ENCODE measurements at places on chromosomes 12 and 14.

DNA sequence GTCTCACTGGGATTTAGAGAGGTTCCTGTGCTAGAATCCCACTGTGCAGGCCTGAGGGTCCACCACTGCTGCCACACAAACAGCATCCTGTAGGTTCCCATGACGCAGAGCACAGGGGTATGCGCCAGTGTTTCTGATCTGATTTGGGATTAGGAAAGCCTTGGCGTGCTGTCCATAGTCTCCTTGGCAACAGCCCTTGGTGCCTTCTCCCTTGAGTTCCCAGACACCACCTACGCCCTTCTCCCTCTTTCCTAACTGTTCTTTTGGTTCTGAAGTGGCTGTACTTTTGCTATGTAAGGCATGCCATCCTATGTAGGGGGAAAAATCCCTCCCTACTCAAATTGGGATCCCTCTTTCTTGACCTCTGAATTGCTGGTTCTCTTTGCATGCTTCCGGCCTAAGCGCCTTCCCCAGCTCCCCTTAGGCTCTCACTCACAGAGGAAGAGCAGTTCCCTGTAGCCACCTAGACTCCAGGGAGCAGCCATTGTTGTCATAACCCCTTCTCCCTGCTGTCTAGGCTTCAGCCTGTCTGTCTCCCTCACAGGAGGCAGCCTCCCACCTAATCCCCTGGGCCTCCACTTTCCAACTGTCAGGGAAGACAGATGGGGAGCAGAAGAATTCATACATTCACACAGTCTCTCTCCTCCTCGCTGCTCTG, 14.8 kb upstream of the RIC8B start:
- DNase-seq: no peak

DNA sequence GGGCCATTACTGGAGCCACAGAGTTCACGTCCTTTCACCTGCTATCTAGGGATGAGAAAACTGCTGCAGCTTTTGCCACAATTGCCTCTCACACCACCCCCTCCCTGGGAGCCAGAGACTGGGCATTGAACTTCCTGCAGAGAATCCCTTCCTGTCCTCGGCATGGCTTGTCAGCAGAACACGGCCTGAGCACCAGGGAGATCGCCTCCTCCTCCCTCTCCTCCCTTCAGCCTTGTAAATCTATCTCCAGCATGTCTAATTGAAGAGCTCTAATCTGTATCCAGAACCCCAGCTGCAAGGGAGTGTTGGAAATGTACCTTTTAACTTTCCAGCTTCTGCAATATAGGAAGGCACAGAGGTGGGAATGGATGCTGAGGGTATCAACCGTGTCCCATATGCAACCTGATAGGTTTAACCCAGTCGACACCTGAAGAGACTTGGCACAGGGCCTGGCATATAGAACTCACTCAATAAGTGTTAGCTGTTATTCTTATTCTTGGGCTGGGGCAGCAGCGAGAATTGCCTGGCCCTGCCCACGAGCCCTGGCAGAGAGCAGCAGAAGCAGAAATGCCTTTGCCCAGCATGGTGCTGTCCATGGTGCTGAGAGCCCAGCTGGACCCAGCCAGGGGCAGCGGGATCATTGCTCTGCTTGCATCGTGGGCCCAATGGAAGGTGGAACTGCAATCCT, 26.8 kb downstream of the TMEM63C start:
- peak; percentile 27 for DNase-seq

DNA sequence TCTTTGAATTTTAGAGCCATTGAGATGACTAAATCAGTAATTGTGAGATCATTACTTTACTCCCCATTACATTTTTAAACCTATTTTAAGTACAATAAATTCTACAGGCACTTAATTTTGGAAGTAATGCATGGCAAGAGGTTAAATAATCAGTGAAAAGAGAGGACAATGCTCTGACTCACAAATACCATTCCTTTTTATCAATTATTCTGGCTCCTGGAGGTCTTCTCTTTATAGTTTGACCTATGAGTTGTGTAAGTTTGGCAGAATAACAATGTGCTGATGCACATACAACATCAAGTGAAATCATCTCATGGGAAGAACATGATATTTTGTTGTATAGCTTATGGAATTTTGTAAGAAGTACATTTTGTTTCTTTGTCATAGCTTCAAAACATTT, 166.7 kb downstream of the TMTC3 start:
- DNase-seq: no peak

DNA sequence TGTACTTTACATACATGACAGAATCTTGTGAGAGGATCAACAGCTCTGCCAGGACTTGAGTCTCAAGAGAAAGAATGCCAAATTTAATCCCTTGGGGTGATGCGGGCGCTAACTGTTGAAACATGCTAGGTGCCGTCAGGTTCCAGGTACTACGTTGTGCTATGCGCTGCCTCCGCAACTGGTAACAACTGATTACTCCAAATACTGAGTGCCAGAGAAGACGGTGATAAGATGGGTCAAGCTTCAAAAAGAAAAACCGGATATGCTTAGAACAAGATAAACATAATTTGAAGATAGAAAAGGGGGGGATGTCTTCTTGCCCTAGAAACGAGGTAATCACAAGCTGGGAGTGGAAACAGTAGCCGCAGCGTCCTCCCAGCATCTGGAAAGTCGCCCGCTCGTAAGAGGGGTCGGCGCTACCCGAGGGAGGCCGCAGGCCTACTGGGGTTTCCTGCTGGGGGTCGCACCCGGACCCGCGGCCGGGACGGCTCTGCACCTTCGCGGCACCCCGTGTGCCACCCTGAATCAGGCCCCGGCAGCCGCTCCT, 678 bp downstream of the ZBTB25 start:
- peak; percentile 54 for DNase-seq

- DNase-seq: no peak
Observed at GRCh38 chr12:5784462-5785130, 160.5 kb downstream of the ANO2 start.

GRCh38 chr12:109523071-109523470, 45.6 kb downstream of the UBE3B start:
- no peak for DNase-seq

GRCh38 chr12:55839345-55840140, 3.2 kb downstream of the MMP19 start:
- no peak for DNase-seq

DNA sequence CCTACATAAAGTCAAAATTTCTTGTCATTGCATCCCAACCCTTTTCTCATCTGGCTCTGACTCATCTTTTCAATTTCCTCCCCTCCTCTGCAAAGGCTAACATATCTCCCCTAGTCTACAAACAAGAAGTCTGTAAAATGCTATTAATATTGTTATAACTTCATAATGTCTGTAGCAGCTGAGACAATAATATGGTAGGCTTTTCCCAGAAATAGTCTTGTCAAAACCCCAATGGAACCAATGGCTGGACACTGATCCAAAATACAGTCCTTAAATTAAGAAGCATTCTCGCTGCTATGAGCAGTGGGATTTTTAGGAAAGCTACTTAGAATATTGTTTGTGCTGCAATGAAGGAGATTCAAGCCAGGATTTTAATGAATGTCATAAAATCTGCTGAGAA, 131.4 kb downstream of the KLHL28 start:
- DNase-seq: no peak

DNA sequence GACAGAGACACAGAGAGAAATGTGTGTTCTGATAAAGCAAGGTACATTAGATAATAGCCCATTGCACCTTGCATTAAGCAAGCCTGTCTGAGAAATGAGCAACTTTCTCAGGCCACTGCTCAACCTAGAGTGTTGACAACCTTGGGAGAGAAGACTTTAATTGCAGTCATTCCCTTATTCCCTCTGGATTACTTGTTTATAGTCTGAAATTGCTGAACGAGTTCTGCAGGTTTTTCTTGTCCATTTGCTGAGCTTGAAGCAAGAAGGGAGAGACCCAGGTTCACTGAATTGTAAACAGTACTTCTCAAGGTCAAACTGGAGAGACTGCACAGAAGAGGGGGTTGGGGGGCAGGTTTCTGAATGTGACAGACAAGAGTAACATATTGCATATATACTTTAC, 159.4 kb upstream of the PLEKHG7 start:
- no peak for DNase-seq

GRCh38 chr14:94648801-94649200, 36.6 kb downstream of the SERPINA3 start:
- no peak for DNase-seq

DNA sequence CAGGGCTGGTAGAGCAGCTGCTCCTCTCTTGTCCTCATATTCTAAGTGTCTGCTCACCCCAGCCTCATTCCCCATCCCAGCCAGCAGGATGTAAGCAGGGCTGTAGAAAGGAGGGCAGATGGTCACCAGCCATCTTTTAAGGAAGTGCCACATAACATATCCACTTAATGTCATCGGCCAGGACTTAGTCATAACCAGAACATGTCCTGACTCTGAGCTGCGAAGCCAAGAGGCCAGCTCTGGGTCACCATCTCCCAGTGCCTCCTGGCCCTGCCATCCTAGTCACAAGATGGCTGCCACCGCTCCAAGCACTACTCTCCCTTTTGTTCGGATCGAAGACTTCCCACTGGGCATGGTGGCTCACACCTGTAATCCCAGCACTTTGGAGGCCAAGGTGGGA, 123.9 kb downstream of the PLXNC1 start:
- DNase-seq: no peak

- no peak for DNase-seq
Observed at GRCh38 chr12:66979251-66979650, 289.9 kb upstream of the CAND1 start.

GRCh38 chr12:122123051-122123760, 44.6 kb downstream of the MLXIP start:
- peak; percentile 79 for DNase-seq

DNA sequence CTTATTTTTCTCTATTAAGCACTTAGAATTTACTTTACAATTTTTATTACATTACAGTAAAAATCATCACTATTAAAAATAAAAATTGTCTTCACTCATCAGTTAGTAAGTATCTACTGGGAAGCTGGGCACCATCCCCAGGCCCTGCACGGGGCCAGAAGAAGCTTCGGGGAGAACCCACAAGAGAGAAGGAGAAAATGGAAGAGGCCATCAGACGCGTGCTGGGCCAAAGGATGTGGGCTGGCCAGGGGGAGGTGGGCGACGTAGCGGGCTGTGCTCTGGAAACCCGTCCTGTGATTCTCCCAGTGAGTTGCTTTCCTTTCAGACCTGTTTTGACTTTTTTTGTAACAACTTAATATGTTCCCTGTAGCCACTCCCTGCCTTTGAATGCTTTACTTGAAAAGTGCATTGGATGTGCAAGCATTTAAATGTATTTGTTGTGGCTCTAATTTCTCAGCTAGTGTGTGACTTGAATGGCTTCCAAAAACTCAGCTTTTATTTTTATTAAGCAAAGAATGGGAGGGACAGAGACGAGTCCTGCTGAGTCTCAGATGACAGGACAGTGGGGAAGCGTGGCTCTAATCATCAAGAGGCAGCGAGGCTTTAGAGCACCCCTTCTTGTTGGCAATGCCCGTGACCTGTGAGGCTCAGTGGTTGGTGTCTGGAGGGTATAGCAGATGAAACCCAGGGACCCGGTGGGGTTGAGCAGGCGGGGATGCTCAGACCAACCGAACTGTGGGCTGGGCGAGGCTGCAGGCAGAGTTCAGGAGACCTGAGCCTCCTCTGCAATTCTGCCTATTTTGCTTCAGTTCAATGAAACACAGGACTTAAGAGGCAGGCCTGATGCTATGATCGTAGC, 38.8 kb downstream of the SYNE3 start:
- DNase-seq: no peak

DNA sequence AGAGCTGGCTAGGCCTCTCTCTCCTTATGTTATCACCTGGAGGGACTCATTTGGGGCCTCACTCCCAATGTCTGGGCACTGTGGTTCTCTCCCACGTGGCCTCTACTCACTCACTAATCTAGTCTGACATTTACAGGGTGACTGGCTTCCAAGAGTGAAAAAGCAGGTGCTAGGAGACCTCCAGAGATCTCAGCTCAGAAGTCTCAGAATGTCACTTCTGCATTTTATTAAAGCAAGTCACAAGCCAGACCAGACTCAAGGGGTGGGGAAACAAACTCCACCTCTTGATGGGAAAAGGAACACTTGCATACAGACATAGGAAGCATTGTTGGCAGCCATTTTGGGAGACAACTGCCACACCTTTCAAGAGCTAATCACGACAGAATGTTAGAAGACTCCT, 175.9 kb downstream of the MON2 start:
- DNase-seq: no peak

DNA sequence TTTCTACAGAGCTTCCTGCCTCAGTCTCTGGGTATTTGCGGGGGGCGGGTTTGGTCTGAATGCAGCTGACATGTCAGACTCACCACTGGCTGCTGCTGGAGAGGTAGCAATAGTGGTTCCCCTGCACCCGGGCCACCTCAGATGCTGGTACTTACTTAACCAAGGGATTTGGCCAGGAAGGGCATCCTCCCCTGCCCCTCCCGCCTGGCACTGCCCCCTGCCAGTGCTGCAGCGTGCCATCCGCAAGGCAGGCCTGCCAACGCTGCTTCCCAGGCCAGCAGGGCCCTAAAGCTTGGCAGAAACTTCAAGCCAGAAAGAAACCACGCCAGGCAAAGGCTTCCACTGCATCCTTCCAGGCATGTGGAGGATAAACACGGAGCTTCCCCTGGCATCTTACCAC, 22.1 kb downstream of the RAB35 start:
- DNase-seq: no peak

- no peak for DNase-seq
Observed at GRCh38 chr12:6384499-6385436, 806 bp downstream of the LTBR start.

GRCh38 chr14:99755629-99756603, 37.3 kb upstream of the EML1 start:
- no peak for DNase-seq

DNA sequence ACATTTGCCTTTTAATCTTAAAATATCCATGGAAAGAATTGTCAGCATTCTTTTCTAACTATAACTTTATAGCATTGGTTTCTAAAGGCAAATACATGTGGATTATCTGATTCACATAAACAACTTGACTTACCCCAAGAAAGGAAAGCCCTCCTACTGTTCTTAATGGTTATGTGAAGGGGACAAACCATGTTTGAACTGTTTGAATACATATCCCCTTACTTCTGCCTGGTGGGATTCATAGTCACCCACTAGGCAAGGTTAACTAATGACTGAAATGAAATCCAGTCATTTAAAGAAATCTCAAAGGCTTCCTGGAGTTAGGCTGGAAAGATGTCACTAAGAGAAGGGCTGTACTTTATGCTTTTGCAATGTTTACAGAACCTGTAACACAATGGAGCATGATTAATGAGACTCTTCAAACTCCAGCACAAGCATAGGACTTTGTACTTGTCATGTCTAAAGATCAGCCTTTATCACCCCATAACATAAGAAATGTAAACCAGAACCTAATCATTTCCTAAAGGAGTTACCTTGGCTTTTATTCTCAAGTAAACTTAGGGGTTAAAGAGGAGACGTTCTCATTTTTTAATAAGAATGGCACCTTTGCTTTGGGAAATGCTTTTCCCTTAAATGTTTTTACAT, 10.2 kb upstream of the FLRT2 start:
- no peak for DNase-seq
